ENCODE measurements at places on chromosomes 12 and 14. TPM values are rescaled to one million over a fixed set of nuclear protein-coding genes. Genes with fewer than 3 reads are reported as not detected.

The L2HGDH gene
- 14.9 TPM for total RNA-seq

The DPPA3 gene
- total RNA-seq, result not detected

The E2F7 gene
- total RNA-seq, result 7.1 TPM

The FAM186B gene
- total RNA-seq, result 0.82 TPM

The RFX4 gene
- 0.21 TPM for total RNA-seq

The MYRFL gene
- total RNA-seq, result 0.31 TPM

The RBP5 gene
- 1.8 TPM for total RNA-seq

The SMOC1 gene
- 4.0 TPM for total RNA-seq

The SLC39A9 gene
- total RNA-seq, result 56.3 TPM

The TRIM9 gene
- total RNA-seq, result 1.1 TPM

The GDF3 gene
- not detected for total RNA-seq

The KRT7 gene
- 27.1 TPM for total RNA-seq

The APOLD1 gene
- 37.6 TPM for total RNA-seq

The ZNF605 gene
- 18.9 TPM for total RNA-seq

The NR2C1 gene
- total RNA-seq, result 43.8 TPM

The CCDC184 gene
- 1.2 TPM for total RNA-seq

The CARMIL3 gene
- 0.72 TPM for total RNA-seq

The CRACR2A gene
- total RNA-seq, result 5.1 TPM

The TOMM20L gene
- not detected for total RNA-seq

The LRCOL1 gene
- total RNA-seq, result not detected

The LMNTD1 gene
- total RNA-seq, result not detected
